ENCODE measurements at places on chromosomes 16 and 17. TPM values are rescaled to one million over a fixed set of nuclear protein-coding genes. Genes with fewer than 3 reads are reported as not detected.

The KRTAP2-1 gene
- total RNA-seq = not detected

DNA sequence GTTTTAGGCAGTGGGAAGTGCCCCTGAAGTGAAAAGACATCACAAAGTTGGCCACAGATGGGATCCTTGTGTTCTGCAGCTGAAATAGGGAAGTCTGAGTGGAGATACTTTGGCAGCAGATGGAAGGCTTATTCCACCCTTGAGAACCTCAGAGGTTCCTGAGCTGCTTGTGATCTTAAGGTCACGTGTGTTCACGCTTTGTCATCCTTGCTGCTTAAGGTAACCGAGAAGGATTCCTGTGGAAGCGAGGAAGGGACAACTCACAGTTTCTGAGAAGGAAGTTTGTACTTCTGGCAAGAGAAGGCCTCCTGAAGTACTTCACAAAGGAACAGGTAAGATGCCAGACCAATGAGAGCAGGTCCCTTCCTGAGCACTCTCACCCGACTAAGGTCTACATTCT, 12.2 kb downstream of the ADAP2 start:
- H3K27me3 ChIP-seq = no peaks in the 10 kb centered on the region
- no peaks in the 10 kb centered on the region for H3K4me1 ChIP-seq
- DNase-seq = no peak
- H3K36me3 ChIP-seq = no peaks in the 10 kb centered on the region
- H3K4me3 ChIP-seq = no peak overlapping the region

DNA sequence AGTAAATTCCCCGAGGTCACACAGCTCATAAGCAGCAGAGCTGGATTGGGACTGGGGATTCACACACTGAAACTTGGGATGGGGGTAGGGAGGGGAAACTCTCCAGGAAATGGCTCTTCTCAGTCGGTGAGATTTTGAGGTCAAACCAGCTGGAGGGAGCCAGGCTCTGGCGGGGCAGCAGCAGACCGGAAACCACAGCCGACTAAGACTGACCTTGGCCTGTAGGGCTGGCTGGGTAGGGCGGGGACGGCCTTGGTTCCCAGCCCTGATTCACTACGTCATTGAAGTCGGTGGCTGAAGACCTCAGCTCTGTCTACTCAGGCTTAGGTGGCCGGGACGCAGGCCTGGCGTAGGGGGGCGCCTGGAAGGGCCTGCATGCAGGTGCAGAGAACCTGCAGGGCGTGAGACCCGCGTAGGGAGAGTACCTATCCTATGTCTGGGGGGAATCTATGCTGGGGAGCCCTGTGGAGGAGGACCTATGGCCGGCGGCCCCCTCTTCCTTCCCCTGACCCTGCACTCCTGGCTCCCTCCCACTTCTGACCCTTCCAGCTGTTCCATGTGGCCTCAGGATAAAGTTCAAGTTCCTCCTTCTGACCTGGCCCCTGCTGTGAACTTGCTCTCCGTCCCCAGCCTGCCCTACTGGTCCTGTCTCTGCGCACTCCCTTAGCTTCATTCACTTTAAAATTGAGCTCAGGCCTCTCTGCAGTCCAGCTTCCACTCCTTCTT, 11.9 kb upstream of the SLC4A1 start:
- peak overlapping the region; percentile 72 for H3K27ac ChIP-seq
- peak; percentile 79 for DNase-seq
- no peak overlapping the region for H3K4me3 ChIP-seq
- no peaks in the 10 kb centered on the region for H3K27me3 ChIP-seq

GRCh38 chr17:48333034-48333530, 96.9 kb downstream of the SKAP1 start:
- H3K4me3 ChIP-seq = no peak overlapping the region
- no peaks in the 10 kb centered on the region for H3K36me3 ChIP-seq
- no peaks in the 10 kb centered on the region for H3K27me3 ChIP-seq
- DNase-seq = no peak
- no peaks in the 10 kb centered on the region for H3K4me1 ChIP-seq
- no peak overlapping the region for H3K27ac ChIP-seq

- no peak overlapping the region for H3K4me3 ChIP-seq
- DNase-seq = no peak
- H3K36me3 ChIP-seq = no peaks in the 10 kb centered on the region
- H3K4me1 ChIP-seq = peaks cover 3% of the 10 kb centered on the region
These were observed 9.6 kb upstream of the RHBDF2 start for GRCh38 chr17:76510831-76511244.
